ENCODE measurements at places on chromosomes 13 and 19. TPM values are rescaled to one million over a fixed set of nuclear protein-coding genes. Genes with fewer than 3 reads are reported as not detected.

GRCh38 chr19:13404236-13404635 lies 102.0 kb downstream of the CACNA1A start:
- H3K27me3 ChIP-seq: no peaks in the 10 kb centered on the region
- DNase-seq: no peak
- no peaks in the 10 kb centered on the region for H3K36me3 ChIP-seq
- no peaks in the 10 kb centered on the region for H3K4me1 ChIP-seq
- no peak overlapping the region for H3K27ac ChIP-seq

DNA sequence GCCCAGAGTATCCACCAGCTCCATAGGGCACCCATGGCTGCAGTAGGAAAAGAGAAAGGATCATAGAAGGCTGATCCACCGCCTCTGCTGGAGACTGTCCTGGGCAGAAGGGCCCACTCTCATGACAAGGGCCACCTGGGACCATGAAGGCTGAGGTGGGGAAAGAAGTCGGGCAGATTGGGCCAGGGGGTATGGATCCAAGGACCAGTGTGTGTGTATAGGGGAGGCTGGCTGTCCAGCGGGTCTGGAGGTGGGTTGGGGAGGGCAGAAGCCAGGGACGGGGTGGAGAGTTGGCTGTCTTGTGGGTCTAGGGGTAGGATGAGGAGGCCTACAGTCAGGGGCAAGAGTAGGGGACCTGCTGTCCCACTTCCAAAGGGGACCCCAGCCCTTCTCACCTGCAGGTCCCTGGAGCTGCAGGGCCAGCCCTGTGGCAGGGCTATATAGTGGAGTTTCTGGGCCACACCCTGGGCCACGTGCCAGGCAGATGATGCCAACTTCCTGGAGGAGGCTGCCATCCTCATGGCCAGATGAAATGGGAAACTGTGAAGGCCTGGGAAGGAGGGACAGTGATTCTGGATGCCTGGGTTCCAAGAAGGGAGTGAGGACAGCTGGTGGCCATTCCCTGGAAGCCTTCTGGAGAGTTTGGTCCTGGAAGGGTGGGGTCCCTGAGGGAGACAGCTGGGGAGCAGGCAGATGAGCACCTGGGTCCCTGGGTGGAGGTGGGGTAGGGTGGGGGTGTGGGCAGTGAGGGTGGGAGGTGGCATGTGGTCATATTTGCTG lies at the start of gene FCGBP:
TSS of gene FCGBP (minus strand) at position 51 of the 780 bp plus-strand sequence.
- no peaks in the 10 kb centered on the region for H3K4me1 ChIP-seq
- no peak for DNase-seq
- no peaks in the 10 kb centered on the region for H3K27me3 ChIP-seq
- no peaks in the 10 kb centered on the region for H3K36me3 ChIP-seq

The STARD13 gene
- 33.1 TPM for total RNA-seq

- peak overlapping the region; percentile 58 for H3K4me3 ChIP-seq
- peaks cover 87% of the 10 kb centered on the region for H3K4me1 ChIP-seq
- H3K27ac ChIP-seq: peak overlapping the region; percentile 99
- no peaks in the 10 kb centered on the region for H3K36me3 ChIP-seq
- DNase-seq: no peak
- H3K27me3 ChIP-seq: no peaks in the 10 kb centered on the region
Observed at GRCh38 chr19:13022111-13022858, 27.0 kb downstream of the NFIX start.

The ZNF567 gene
- total RNA-seq: 8.3 TPM
